ENCODE measurements at places on chromosomes 13 and 19. TPM values are rescaled to one million over a fixed set of nuclear protein-coding genes. Genes with fewer than 3 reads are reported as not detected.

The CEACAM3 gene
- total RNA-seq, result not detected

DNA sequence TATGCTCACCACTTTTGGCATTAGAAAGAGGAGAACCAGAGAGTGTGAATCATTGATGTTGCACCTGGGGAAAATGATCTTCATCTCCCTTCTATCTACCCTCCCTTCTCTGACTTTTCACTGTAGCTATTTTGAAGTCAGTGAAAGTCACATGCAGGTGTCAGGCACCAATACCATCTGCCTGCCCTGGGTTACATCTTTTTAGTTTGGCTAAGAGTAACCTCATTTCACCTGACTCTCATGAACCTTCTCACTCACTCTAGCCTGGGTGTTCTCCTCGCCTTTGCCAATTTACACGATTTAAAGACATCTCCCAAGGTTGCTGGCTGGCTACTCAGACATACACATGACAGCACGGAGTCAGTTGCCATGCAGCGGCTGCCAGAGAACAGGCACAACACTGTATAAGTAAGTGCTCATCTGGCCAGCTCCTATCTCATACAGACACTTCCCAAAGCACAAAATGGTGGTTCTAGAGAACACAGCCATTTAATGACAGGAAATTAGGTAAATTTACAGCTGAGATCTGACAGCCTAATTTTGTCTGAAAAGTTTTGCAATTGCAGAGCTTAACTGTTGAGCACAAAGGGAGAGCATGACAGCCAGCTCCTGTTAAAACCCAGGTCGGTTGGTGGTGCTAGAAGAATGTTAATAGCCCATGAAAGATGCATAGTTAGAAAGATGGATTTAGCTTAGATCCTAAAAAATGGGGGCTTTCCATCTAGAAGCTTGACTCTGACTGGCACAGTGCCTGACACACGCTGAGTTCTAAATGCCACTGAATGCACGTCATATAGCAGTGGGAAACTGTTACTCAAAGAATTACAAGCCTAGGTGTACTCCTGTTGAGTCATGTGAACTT lies 32.5 kb downstream of the LCP1 start:
- no peak for DNase-seq

GRCh38 chr19:20664901-20665781 lies 3.8 kb upstream of the ZNF626 start:
- DNase-seq, result no peak

The BEST2 gene
- not detected for total RNA-seq

The JAK3 gene
- 120 TPM for total RNA-seq

GRCh38 chr13:50969691-50970090 lies 60.1 kb downstream of the RNASEH2B start:
- DNase-seq, result no peak

The ZNF99 gene
- total RNA-seq, result not detected

DNA sequence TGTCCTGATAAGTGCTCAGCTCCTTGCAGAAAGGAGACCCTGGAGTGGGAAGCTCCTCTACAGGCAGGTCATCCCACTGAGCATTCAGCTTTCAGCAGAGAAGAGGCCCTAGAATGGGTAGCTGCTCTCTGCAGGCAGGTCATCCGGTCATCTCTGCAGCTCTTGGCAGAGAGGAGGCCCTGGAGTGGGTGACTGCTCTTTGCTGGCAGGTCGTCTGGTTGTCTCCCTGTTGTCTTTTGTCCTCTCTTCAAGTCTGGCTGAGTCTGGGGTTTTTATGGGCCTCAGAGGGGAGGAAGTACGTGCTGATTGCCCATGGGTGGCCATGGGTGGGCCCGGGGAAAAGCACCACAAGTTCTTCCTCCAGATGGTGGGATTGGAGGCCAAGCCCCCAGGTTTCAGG lies 250.3 kb upstream of the EDNRB start:
- DNase-seq, result no peak

DNA sequence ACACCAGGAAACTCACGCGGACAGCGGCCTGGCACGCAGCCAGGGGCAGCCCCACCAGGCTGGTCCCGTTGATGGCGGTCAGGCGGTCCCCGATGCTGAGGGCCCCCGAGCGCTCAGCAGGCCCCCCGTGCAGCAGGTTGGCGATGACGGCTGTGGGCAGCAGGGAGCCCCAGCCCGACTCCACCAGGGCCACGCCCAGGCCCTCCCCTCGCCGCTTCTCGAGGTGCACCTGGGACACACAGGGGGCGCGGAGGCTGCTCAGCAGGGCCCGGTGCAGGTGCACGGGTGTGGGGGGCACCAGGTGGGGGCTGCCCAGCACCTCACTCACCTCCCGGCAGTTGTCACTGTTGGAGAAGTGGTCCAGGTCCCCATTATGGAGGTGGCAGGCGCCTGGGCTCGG lies 9.0 kb downstream of the APBA3 start:
- DNase-seq, result no peak

DNA sequence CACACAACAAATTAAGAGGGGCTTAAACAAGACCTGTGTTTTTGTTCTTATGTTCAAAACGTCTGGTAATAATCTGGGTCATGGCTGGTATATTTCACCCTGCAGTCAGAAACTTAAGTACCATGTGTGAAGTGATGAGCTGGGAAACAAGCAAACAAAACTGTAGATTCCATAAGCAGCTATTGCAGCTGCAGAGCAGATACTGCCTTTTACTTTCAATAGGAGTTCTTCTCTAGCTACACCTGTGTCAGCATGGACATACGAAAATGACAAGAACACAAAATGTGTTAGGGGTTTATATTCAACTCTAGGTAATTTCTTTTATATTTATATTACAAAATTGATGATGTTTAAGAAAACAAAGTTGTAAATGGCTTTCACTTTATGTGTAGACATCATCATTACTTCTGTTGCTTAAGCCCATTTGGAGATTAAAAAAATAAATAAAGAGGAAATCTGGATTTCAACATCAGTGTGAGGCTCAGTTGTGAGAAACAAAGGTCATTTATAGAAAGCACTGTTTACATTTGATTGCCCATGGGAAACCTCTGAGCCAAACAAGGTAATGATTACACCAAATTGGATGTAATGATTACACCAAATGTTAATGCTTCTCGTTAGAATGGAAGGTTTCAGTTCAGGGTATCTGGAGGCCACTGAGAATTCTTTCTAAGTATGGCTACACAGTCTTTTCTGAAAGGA lies 451.0 kb upstream of the SLC10A2 start:
- no peak for DNase-seq

- peak; percentile 49 for DNase-seq
These were observed 11.5 kb downstream of the FAM187B start for GRCh38 chr19:35216833-35217648.

DNA sequence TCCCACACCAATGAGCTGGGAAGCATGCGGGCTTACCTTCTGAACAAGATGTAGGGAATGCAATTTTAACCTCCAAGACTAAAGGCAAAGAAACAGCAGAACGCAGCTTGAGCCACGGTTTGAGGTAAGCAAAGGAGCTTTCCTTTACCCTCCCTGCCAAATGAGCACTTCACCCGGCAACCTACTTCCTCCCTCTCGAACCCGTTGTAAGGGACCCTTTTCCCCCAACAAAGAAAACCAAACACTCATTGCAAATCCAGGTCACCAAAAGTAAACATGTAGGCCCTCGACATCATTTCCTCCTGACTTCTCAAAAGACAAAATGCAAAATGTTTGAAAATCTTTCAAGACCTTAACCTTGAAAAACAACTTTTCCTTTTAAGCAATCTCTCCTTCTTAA lies 65.3 kb downstream of the ABCC4 start:
- DNase-seq, result no peak

DNA sequence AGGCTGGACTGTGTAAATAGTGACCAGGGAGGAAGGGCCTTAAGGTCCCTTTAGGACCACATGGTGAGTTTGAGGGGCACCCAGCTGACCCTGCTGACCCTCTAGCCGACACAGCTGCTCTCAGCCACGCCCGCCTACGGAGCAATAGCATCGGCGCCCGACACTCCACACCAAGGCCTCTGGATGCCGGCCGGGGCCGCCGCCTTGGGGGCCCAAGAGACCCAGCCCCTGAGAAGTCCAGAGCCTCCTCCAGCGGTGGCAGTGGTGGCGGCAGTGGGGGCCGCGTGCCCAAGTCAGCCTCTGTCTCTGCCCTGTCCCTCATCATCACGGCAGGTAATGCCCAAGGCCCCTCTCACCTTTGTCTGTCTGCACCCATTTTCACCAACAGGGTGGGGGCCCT lies 8.6 kb upstream of the PIK3R2 start:
- DNase-seq, result no peak

GRCh38 chr19:45311621-45312020 lies 11.1 kb downstream of the CKM start:
- no peak for DNase-seq

- no peak for DNase-seq
These were observed 1.8 kb downstream of the SHKBP1 start for GRCh38 chr19:40578442-40578908.

DNA sequence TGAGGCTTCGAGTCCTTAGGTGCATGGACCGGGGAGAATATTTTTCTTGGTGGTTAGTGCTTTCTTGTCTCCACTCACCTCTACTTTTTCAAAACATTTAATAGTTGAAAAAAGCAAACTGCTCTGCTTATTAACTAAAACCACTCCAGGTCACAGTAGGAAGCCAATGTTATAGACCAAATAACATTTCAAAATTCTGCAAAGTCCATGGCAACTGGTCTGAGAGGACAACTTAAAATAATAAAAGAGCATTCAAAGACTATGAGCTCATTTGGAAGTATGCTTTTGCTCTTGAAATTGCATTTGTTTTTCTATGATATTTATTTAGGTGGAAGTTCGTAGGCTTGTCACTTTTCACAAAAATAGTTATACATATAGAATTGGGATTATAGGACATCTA lies 483.0 kb downstream of the DCT start:
- no peak for DNase-seq

The MAST1 gene
- total RNA-seq, result 0.22 TPM
